ENCODE measurements at places on chromosomes 6 and 20.
A peak's percentile ranks its signal among the peaks of the same experiment; 100 is the strongest.

DNA sequence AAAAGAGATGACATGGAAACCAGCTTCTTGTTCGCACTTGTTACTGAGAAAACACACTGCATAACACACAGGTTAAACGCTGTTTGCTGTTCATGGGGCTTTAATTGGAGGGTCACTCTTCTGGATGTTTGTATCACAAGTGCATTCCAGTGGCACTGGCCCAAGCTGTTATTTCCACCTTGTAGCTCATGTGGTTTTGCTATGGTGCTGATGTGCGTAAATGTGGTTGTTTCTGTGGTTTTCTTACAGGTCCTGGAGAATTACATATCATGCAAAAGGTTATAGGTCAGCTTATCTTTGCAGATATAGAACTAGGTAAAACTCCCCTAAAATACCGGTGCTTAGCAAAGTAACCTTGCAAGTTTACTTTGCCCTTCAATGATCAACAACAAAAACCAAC lies 89.3 kb upstream of the AHI1 start:
- DNase-seq, result peak; percentile 4

- no peak for DNase-seq
These were observed 80.7 kb upstream of the MAFB start for GRCh38 chr20:40769677-40770285.

GRCh38 chr20:64065974-64066343 lies 3.0 kb downstream of the TCEA2 start:
- DNase-seq, result no peak

DNA sequence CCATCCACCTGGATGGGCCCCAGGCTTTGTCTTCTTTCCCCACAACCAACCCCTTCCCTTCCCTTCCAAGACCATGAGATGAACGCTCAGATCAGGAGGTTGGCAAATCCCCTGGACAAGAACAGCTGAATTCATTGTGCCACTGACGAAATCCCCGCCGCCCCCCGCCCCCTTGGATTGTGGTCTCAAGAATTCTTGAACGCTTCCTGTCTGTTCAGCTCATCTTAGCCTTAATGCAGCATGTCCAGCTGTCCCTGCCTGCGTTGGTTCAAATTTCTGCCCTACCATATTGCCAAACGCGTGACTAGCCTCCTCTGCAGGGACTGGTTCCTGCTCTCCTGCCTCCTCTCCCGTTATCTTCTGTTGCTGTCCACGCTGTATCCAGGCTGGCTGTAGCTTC lies 133.2 kb downstream of the CDH4 start:
- no peak for DNase-seq

DNA sequence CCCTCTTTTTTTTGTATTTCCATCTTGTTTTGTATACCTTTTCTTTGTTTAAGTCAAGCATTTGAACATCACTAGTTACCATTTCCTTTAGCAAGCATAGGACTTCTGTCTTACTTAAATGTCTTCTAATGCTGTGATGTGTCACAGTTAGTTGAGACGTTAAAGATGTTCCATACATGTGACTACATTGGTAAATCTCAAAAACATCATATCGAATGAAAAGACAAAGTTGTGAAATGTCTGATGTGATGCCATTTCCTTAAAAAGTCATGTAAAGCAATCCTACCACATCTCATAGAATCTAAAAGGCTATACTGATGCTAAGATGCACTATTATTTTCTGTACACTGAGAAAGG lies 26.8 kb downstream of the SLC16A10 start:
- no peak for DNase-seq

DNA sequence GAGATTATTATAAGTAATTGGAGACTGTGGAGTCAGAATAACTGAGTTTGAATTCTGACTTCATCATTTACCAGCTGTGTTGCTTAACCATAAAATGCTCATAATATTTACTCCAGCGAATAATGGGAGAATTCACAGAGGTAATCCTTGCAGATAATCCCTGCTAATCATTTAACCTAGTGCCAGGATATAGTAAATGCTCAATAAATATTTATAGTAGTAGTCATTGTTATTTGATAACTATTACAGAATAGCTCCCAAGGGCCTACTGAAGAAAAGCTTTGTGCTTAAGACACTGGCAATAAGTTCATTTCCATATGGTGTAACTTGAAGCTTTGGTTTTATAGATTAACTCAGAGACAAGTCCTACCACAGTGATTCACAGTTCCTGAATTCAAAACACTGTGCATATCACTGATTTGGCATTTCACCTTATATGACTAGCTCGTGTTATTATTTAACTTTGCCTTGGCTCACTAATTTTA lies 208.8 kb upstream of the PLCB4 start:
- DNase-seq, result no peak

- DNase-seq, result no peak
These were observed 29.5 kb upstream of the ADGRF1 start for GRCh38 chr6:47071681-47072080.

DNA sequence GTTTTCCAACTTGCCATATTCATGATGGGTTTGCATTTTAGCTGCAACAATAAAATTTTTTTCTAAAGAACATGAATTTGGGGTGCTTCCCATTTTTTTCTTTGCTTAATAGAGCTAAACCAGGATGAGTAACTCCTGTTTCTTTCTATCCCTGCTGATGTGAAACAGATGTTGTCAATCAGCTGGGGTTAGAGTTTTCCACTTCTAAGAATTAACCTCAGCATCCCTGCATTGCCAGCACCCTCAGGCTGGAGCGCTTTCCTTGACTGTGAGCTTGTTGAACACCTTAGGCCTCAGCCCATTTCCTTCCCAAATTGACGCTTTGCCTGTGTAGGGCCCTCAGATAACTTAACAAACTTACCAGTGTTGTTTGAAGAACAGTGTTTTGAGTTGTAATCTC lies 74.5 kb downstream of the PTPN1 start:
- DNase-seq, result no peak

GRCh38 chr6:118509009-118509617 lies 39.0 kb upstream of the PLN start:
- no peak for DNase-seq

GRCh38 chr20:37519508-37520418 lies 1.3 kb upstream of the NNAT start:
- DNase-seq, result no peak

All from activated T-cell treated with anti-CD3 and anti-CD28 coated beads for 24 hours (primary cell).